ENCODE measurements at places on chromosomes 11 and 22. TPM values are rescaled to one million over a fixed set of nuclear protein-coding genes. Genes with fewer than 3 reads are reported as not detected.

- DNase-seq: no peak
Observed at GRCh38 chr22:42621505-42622002, 6.9 kb upstream of the POLDIP3 start.

DNA sequence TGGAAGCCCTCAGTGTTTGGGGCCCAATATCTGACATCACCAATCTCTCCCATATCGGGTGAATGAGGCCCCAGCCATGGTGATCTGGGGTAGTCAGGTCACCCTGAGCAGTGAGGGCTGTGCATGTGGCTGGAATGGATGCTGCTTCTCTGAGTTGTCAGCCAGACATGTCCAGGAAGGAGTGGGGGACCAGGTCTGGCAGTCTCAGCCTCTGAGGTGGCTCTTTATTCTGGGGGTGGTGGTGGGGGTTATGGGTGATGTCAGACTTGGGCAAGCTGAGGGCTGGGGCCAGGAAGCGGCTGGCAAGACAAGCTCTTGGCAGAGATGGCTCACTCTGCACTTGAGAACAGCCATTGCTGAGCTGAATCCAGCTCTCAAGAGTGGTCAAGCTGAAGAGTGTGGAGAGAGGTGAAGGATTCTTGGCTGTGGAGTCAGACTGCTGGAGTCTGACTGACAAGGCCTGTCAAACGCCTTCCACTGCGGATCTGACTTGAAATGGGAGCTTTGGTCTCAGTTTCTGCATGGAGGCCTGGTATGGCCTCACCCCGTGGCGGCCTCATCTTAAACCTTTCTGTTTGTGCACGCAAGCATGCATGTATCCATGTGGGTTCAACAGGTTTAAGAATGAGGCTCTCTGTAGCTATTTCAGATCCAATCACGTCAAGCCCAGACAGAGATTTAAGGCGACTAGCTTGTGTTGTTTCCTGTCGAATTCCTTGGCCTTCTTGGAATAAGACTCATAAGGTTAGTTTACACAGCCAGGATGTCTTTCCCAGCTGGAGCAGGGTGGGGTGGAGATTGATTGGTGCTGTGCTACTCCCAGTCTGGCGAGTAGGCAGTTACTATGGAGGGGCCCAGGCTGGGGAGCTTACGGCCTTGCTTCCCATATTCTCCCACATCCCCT, 83.9 kb upstream of the TIMP3 start:
- DNase-seq: no peak

DNA sequence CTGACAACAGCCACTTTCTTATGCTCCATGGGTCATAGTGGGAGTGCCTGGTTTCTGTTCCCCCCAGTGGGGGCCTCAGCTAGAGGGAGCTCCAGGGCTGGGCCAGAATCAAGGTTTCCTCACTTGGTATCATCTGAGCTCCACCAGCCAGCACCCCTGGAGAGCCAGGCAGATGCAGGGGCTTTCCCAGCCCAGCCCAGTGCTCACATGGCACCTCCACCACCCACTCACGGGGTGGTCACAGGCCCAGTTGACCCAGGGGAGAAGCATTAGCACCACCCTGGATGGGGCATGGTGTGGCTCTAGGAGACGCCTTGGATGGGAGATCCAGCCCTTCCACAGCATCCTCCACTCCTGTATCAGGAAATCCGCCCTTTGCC, 24.1 kb upstream of the WNT7B start:
- DNase-seq: no peak

DNA sequence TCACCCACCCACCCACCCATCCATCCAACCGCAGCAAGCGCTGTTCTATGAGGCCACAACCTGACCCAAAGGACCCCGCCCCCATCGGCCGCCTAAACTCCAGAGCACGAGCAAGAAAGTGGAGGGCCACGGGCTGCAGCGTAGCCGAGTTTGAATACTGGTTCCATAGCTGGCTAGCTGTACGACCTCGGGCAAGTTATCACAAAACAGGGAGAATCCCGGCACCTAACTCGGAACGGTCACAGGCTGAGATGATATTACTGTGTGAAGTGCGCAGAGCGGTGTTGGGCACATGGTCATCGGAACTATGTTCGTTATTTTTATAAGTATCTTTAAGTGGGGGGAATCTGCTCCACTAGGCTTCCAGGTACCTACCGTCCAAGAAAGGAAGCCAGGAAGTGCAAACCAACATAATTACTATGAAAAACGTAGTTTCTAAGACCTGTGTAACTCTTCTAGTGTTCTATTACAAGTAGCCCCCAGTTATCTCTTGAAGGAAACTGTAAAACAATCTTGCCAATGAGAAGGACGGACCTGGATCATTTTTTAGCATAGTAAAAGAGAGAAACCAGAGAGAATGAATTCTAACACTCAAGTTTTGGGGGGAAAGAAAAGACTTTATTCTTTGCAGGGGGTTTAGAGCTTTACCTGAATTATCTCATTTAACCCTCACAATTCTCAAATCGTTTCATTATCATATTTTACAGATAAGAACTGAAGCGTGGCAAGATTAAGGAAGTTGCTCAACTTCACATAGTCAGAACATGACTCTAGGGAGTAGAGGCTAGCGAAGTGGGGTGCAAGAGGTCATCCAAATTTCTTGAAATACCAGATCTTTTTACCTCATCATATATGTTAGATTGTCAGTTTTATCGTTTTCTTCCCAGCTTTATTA, 663 bp upstream of the BUD13 start:
- DNase-seq: no peak

DNA sequence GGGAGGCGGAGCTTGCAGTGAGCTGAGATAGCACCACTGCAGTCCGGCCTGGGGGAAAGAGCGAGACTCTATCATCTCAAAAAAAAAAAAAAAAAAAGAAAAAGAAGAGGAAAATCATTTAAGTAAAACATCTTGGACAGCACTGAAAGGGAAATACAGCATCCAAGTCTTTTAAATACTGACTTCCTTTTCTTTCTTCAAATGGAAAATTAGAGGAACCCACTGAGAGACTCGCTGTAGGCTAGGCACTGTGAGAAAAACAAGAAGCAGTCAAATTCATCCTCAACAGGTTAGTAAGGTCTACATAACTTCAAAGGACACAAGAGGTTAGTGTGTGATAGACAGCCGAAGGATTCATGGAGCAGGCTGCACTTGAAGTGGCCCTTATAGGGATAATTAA, 243.7 kb downstream of the BLID start:
- DNase-seq: no peak

DNA sequence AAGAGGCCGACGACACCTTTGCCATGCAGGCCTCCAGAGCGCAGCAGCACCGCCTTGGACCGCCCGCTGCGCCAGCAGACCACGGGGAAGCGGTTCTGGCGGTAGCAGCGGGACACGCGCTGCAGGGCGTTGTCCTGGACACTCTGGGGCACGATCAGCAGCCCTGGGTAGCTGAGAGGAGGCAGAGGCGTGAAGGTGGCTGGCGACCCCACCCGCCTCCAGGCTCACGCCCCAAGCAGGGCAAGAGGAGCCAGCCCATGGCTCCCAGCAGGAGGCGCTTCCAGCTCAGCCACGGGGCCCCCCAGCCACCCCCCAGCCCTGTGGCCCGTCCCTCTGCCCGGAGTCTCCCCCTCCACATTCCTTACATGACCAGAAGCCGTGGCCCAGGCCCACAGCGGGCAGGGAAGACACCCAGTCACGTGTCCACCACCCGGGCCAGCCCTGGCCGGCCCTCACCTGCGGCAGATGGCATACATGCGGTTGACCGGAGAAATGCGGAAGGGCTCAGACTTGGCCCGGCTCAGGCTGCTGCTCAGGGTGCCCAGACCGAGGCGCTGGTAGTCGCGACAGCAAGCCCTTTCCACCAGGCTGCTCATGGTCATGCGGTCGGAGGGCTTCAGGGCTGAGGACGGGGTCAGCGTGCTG, 15.2 kb downstream of the SBF1 start:
- no peak for DNase-seq

- no peak for DNase-seq
Observed at GRCh38 chr11:81979448-81979847, 754.2 kb downstream of the FAM181B start.

GRCh38 chr11:31301549-31302510, 67.7 kb downstream of the DCDC1 start:
- no peak for DNase-seq

Gene STK33
- 23.3 TPM for polyA plus RNA-seq

Gene NRXN2
- 0.10 TPM for polyA plus RNA-seq

Gene PEX26
- polyA plus RNA-seq: 7.0 TPM

Gene PKDREJ
- not detected for polyA plus RNA-seq

Gene SPON1
- 1.1 TPM for polyA plus RNA-seq

Gene NLRP14
- 0.05 TPM for polyA plus RNA-seq
